ENCODE measurements at places on chromosomes 13 and 19.
A peak's percentile ranks its signal among the peaks of the same experiment; 100 is the strongest.

DNA sequence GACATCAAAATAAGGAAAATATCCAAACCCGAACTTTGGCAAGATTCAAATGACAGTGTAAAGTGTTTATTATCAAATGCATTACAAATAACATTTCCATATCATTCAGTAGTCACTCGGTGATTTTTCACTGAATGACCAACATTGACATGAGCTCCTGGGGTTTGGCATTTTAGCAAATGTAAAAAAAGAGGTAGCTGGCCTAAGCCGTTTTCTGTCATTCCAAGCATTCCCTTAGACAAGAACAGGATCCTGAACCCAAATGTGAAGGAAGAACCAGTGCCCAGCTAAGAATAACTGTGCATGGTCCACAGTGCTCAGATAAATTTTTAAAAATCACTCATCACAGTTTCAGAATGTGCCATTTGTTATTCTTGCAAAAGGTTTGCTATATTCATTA lies 327.9 kb downstream of the GPC6 start:
- no peak for DNase-seq

DNA sequence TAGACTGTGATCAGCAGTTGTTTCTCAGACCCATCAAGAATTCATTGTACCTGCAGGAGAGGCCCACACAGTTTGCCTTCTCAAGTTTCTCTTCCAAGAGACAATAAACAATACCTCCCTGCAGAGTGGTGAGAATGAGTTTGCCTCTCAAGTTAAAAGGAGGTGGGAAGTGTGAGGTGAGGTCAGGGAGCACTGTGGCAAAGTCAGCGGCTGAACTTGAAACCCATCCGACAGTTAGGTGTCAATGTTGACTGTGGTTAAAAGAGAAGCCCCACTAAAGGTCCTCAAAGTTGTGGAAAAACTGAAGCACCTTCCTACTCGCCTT lies 72.9 kb upstream of the TSC22D1 start:
- DNase-seq = no peak

- DNase-seq = no peak
Measured at GRCh38 chr13:52345048-52345447, 60.9 kb downstream of the THSD1 start.

DNA sequence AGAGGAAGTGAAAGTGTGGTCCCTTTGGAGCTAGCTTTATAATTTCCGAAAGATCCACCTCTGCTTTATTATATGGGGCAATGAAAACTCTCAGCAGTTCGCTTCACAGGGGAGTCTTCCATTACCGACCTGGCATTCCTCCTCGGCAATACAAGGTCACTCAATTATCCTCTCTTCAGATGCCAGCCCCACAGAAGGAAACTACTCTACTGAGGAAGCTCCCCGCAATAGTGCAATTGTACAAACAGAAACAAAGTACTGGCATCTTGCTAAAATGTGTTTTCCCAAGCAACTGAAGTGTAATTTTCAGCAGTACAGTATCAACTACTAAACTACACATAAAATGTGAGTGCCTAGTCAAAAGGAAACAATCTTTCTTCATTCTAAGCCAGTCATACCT lies 702.0 kb downstream of the PCDH9 start:
- no peak for DNase-seq

- no peak for DNase-seq
Measured at GRCh38 chr19:7480222-7480969, 8.4 kb downstream of the PEX11G start.

DNA sequence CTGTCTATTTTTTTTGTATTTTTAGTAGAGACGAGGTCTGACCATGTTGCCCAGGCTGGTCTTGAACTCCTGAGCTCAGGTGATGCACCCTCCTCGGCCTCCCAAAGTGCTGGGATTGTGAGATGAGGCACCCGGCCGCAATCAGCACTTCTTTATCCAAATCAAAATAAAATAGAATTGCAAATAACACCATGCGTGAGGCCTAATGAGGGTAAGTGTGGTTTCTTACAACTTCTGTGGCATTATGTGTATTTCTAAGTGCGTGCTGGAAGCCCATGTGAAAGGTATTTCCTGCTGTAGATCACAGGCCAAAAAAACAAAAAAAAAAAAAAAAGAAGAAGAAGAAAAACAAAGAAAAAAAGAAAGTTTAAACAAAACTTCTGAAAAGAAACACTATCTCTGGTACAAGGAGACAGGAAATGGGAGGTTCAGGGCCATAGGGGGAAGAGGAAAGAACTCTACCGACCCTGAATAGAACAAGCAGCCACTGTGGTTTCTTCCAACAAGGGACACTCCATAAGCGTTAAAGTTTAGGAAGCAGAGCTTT lies 3.0 kb upstream of the GRAMD1A start:
- peak; percentile 45 for DNase-seq

DNA sequence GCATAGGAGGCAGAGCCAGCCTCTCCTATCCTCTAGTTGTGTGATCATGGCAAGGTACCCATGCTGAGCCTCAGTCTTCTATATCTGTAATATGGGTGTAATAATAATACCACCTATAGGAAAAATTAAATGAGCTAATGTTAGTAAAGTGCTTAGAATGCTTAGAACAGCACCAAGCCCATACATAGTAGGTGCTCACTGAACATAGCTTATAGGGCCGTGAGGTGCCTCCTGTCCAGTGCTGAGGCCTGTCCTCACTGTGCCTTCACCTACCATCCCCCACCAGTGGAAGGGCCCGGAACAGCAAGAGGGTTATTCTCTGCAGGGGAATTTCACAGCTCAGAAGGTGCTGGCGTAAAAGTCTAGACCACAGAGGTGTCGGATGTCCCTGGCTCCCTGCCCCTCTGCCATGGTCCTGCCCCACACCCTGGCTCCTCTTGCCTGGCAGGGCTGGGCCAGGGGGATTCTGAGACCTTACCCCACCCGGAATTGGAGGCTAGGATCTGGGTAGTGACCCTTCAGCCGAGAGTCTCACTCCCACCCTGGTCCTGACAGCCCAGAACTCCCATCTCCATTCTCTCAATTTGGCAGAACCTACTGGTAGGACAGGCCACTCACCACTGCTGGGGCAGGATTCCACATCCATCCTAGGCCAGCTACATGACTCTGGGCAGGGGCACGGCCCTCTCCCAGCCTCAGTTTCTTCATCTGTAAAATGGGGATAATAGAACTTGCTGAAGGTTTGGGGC lies 2.2 kb upstream of the SCN1B start:
- no peak for DNase-seq

DNA sequence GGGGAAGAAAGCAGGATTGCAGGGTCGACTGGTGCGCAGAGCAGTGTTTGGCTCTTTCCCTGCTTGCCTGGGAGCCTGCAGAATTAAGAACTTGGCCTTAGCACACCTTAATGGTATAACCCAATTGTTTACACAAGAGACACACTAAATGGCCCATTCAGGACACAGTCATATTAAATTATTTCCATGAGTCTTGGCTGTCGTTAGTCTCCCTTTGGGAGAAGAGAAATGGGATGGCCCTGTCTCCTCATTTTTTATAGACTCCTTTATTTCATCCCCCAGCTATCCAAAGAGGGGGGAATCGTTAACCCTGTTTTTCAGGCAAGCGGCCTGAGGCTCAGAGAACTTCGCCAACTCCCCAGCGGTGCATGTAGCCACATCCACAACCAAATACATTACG lies 282.5 kb downstream of the SUCLA2 start:
- no peak for DNase-seq

DNA sequence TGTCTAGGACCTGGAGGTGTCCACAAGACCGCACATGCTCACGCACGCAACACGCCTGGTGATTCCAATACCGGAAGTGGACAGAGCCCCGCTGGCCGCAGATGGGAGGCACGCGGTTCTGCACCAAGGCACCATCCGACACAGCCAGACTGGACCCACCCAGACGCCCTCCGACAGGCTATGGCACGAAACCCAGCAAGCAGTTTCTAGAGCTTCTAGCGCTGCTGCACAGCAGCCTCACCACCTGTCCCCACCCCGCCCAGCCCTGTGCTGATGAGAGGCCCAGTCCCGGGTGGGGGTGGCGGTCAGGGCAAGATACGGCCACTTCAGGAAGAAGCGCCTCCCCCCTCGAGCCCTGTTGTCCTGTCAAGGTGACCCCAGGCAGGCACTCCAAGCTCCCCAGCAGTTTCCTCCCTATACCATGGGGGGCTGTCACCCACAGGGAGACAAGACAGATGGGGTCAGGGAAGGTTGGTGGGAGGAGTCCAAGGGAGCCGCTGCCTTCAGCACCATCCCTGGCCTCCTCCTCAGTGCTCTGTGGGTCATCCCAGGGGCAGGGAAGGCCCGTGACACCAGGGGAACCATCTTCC lies 11.3 kb downstream of the LSM4 start:
- no peak for DNase-seq
